K562 (cell line): ENCODE measurements at places on chromosomes 13 and 19. TPM values are rescaled to one million over a fixed set of nuclear protein-coding genes. Genes with fewer than 3 reads are reported as not detected.

GRCh38 chr19:34254046-34254697 lies at the start of gene GARRE1:
Gene GARRE1 (plus strand): TSS chr19:34254554. CDS start chr19:34300474, 45,920 bp downstream.
- peaks cover 24% of the 10 kb centered on the region for H3K4me1 ChIP-seq
- peak; percentile 92 for DNase-seq
- H3K27ac ChIP-seq, result peak within 1 kb of the TSS; percentile 82
- peak within 1 kb of the TSS; percentile 81 for H3K4me3 ChIP-seq

- no peak for DNase-seq
- H3K27me3 ChIP-seq, result no peaks in the 10 kb centered on the region
- no peak overlapping the region for H3K27ac ChIP-seq
- H3K4me3 ChIP-seq, result no peak overlapping the region
- no peaks in the 10 kb centered on the region for H3K4me1 ChIP-seq
Observed at GRCh38 chr13:85853901-85854663, 54.9 kb upstream of the SLITRK6 start.

The EXOSC5 gene
- 59.7 and 66.0 TPM in 2 replicates for total RNA-seq

The SERTM1 gene
- not detected in 2 replicates for total RNA-seq

The ZNF100 gene
- 25.0 and 25.9 TPM in 2 replicates for total RNA-seq

The OR7E24 gene
- not detected in 2 replicates for total RNA-seq
